ENCODE measurements at places on chromosomes 2 and 18.

GRCh38 chr18:80132180-80132812, 23.2 kb downstream of the ADNP2 start:
- H3K4me1 ChIP-seq, result no peaks in the 10 kb centered on the region
- H3K4me3 ChIP-seq, result no peak overlapping the region
- no peaks in the 10 kb centered on the region for H3K27me3 ChIP-seq
- H3K27ac ChIP-seq, result no peak overlapping the region

- H3K4me3 ChIP-seq, result no peak overlapping the region
- no peaks in the 10 kb centered on the region for H3K27me3 ChIP-seq
- H3K4me1 ChIP-seq, result no peaks in the 10 kb centered on the region
- H3K36me3 ChIP-seq, result no peaks in the 10 kb centered on the region
- DNase-seq, result no peak
- no peak overlapping the region for H3K27ac ChIP-seq
Measured at GRCh38 chr2:203861197-203861596, 6.4 kb upstream of the CTLA4 start.

GRCh38 chr2:225064362-225064761, 22.1 kb upstream of the DOCK10 start:
- H3K27me3 ChIP-seq, result no peaks in the 10 kb centered on the region
- no peak overlapping the region for H3K27ac ChIP-seq
- no peak overlapping the region for H3K4me3 ChIP-seq
- no peak for DNase-seq

- no peak overlapping the region for H3K27ac ChIP-seq
- DNase-seq, result no peak
- H3K36me3 ChIP-seq, result peaks cover 16% of the 10 kb centered on the region
- peaks cover 3% of the 10 kb centered on the region for H3K4me1 ChIP-seq
- no peak overlapping the region for H3K4me3 ChIP-seq
Measured at GRCh38 chr18:79381811-79382311, 13.9 kb upstream of the NFATC1 start.

DNA sequence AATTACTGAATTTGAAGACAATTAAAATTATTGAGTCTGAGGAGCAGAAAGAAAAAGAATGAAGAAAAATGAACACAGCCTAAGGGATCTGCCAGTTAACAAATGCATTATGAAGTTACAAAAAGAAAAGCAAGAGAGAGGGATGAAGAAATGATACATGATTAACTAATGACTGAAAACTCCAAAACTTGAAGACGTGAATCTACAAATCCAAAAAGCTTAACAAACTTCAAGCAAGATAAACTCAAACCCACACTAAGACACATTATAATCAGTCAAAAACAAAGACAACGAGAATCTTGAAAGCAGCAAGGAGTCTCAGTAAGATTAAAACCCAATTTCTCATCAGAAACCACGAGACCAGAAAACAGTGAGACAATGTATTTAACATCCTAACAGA, 15.6 kb downstream of the RPRD1A start:
- H3K36me3 ChIP-seq, result no peaks in the 10 kb centered on the region
- H3K27ac ChIP-seq, result no peak overlapping the region
- H3K4me1 ChIP-seq, result no peaks in the 10 kb centered on the region

Measured in upper lobe of right lung (tissue), 1 donor.